NCI-H1930 (cell line): ENCODE measurements at places on chromosomes 2 and 18.

- no peak for DNase-seq
Observed at GRCh38 chr2:232592772-232593395, 40.5 kb upstream of the EFHD1 start.

- no peak for DNase-seq
Observed at GRCh38 chr2:239369631-239370161, 31.1 kb downstream of the HDAC4 start.

- DNase-seq = no peak
Observed at GRCh38 chr18:74139888-74140287, 7.7 kb downstream of the FBXO15 start.

- DNase-seq = no peak
Observed at GRCh38 chr2:122884889-122885288, 1129.4 kb downstream of the TSN start.

- DNase-seq = no peak
Observed at GRCh38 chr2:64463781-64464180, 9.8 kb downstream of the LGALSL start.

- no peak for DNase-seq
Observed at GRCh38 chr2:66472225-66472843, 37.4 kb downstream of the MEIS1 start.
